ENCODE measurements at places on chromosomes 13 and 19.
A peak's percentile ranks its signal among the peaks of the same experiment; 100 is the strongest.

DNA sequence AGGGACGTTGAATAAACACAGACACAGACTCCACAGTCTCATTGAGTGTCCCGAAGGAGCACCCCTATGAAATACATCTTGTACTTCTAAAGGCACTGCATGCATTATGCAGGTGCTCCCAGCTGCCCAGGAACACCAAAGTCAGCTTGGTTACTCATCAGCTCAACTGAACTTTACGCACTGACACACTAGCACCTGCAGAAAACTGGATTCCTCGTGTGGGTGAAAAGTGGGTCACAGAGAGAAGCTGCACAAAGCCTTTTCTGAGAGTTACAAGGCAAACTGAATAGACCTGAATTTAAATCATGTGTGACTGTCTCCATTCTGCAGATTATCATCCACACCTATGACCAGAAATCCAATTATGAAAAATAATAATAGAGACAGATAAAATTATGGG, 527.5 kb upstream of the NBEA start:
- no peak for DNase-seq

DNA sequence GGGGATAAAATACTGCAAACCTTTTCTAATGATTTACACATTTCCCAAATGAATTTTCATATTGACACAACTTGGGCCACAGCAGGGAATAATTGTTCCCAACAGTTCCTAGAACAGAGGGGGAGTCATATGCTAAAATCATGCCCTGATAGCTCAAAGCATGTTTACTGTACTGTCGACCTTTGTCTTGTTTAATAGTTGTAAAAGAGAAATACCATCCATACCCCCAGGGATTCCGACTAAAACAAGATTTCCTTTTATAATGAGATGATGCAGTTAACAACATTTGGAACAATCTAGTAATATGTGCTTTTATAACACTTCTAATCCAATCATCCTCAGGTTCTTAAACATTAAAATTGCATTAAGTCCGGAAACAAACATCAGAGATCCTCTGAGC, 759.7 kb downstream of the OLFM4 start:
- no peak for DNase-seq

- DNase-seq = no peak
Observed at GRCh38 chr13:94169454-94170144, 309.9 kb downstream of the DCT start.

DNA sequence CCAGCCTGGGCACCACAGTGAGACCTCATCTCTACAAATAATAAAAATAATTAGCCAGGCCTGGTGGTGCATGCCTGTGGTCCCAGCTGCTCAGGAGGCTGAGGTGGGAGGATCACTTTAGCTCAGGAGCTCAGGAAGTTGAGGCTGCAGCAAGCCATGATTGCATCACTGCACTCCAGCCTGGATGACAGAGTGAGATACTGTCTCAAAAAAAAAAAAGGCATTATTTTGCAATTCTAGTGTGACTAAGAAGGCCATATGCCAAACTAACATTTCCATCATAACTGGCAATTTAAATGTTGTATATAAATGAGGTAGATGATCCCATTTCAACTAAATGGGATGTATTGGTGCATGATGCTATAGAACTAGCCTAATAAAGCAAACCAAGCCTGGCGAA, 632.8 kb upstream of the KLF12 start:
- no peak for DNase-seq

GRCh38 chr19:52034051-52034728, 6.0 kb upstream of the ZNF614 start:
- no peak for DNase-seq

- DNase-seq = no peak
Observed at GRCh38 chr13:46629811-46630413, 76.9 kb downstream of the LRCH1 start.

DNA sequence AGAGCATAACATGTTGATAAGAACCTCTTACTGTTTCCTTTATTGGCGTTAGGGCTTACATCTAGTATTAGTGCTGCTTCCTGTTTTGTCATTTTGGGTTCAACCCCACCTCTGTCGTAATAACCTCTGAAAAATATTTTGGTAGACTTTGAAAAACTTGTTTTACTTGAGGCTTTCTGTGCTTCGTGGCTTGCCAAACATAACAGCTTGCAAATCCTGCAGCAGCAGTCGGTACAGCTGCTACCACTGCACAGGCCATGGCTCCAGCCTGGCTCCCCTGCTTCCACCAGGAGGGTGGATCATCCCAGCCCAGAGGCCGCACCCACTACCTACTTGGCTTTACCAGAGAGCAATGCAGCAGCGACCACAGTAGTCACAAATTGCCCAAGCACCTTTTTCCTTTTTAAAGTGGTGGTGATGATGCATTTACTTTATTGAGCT, 11.8 kb upstream of the CEACAM4 start:
- no peak for DNase-seq

DNA sequence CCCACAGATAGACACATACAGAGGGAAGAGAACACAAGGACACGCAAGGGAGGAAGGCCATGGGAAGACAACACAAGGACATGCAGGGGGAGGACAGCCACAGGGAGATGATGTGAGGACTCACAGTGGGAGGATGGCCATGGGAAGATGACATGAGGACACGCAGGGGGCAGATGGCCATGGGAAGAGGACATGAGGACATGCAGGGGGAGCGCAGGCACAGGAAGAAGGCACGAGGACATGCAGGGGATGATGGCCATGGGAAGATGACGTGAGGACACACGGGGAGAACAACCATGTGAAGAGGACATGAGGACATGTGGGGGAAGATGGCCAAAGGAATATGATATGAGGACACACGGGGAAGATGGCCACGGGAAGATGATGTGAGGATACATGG, 84.7 kb downstream of the UQCRFS1 start:
- DNase-seq = no peak

GRCh38 chr13:50810998-50811397, 32.5 kb downstream of the DLEU7 start:
- DNase-seq = no peak

DNA sequence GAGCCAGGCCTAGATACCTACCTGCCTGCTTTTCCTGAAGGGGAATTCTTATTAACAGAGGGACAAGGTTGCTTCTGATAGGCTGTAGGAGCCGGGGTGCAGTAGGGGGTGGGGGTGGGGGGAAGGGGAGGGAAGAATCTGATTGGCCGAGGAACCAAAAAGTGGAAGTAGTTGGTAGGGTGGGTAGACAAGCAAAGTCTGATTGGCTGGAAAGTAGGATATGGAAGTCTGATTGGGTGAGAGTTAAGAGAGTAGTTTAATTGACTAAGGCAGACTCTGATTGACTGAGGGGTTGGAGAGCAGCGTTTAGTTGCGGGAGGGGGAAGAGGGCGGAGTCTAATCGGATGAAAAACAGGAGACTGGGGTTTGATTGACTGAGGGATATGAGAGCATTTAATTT, 9.4 kb upstream of the CYP4F22 start:
- DNase-seq = no peak

GRCh38 chr13:109494925-109495369, 291.4 kb downstream of the IRS2 start:
- no peak for DNase-seq

DNA sequence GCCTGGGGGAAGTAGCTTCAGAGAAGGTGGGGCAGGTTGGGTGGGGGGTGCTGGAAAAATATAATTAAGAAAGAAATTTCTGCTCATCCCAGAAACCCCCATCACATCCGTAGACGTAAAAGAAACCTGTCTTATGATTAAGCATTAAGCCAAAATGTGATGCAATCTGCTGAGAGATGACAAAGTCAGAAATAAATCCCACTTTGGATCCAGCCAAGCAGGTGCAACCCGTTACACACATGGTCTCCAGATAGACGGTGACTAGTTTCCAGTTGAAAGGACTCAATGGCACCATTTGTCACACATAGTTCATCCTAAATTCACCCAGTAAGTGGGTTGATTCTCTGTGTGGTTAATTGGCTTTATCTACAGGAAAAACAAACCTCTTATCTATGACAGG, 34.1 kb downstream of the PSG5 start:
- no peak for DNase-seq

DNA sequence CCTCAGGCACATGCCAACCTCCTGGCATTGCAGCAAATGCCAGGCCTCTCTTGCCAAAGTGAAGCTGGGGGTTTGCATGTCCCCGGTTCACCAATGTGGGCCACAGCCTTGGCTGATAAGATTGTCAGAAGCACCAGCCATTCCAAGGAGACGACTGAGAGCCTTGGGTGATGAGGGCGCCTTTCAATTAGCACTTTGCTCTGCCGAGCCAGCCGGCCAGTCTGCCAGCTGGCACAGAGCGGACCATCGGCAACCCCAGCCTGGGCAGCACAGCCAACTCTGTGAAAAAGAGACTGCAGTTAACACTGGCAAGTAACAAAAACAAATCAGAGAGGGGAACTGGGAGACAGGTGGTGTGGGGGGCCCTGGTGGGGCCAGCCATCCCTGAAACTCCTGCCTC, 67.3 kb downstream of the EFNB2 start:
- DNase-seq = no peak

DNA sequence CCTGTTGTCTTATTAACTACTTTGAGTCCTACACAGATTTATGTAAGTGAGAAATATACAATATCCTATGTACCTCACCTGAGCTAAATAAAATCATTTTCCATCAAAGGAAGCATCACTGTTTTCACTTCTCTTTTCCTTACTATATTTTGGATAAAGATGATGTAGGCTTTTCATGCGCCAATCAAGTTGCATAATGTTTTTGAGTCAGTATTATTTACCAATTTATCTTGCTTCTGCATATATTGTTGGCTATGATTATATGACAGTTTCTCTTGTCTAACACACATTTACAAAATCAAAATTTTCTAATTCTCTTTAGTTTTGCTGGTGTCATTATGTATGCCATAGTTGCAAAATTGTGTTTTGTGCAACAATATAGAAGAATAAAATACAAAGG, 67.9 kb upstream of the FRY start:
- no peak for DNase-seq

DNA sequence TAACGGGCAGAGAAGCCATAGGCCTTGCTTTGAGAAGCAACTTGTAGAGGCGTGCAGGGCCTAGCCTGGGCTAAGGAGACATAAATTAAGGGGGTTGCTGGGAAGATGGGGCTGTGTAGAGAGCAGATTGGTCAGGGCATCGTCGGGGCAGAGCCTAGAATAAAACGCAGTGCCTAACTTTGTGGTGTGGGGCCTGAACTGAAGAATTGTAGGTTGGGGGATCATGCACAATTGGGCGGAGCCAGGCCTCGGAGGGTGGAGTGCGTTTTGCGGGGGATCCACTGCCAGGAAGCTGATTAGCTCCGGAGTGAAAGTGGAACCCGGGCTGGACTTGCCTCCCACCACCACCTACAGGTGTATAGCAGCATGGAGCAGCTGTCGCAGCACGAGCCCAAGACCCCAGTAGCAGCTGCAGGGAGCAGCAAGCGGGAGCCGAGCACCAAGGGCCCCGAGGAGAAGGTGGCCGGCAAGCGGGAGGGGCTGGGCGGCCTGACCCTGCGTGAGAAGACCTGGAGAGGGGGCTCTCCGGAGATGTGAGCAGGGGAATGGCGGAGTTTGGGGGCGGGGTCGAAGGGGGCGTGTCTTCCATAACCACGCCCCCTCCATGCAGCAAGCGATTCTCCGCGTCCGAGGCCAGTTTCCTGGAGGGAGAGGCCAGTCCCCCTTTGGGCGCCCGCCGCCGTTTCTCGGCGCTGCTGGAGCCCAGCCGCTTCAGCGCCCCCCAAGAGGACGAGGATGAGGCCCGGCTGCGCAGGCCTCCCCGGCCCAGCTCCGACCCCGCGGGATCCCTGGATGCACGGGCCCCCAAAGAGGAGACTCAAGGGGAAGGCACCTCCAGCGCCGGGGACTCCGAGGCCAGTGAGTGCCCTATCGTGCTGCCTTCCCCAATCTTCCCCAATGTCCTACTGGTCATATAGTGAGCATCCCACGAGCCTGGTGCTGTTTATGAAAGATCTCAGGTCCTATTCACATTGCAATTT, 13.8 kb downstream of the DNASE2 start:
- peak; percentile 51 for DNase-seq

DNA sequence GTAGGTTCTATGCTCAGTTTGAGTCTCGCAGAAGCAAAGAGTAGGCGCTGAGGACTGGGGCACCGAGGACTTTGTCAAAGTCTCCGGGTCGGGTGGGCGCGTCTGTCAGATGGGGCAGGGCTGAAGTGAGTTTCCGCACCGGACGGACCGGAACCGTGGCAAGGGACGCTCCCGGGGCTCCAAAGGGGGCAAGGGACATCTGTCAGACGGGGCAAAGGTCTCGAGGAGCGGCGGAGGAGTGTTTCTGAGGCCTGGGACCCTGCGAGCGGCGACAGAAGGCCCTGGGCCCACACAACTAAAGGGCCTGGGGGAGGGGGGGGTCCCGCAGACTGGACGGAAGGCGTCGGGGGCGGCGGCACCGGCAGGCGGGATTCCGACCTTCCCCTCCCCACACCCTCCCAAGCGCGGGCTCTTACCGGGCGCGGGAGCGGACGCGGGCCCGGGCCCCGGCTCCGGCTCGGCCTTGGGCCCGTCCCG, 13.3 kb upstream of the AKAP8L start:
- DNase-seq = no peak

- DNase-seq = no peak
Observed at GRCh38 chr13:55245005-55245644, 1895.6 kb upstream of the PRR20A start.

DNA sequence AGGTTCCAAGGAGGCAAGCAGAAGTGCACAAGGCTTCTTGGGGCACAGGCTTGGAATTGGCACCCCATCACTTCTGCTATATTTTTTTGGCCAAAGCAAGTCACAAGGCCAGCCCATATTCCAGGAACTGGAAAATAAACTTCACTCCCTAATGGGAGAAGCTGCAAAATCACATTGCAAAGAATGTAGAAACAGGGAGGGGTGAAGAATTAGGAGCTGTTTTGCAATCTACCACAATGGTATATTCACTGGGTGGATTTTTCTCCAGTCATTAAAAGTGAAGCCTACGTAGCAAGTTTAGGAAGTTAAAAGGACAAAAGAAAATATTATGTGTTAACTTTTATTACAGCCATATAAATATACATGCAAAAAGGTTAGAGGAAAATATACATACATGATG, 464.8 kb downstream of the COG6 start:
- DNase-seq = no peak

DNA sequence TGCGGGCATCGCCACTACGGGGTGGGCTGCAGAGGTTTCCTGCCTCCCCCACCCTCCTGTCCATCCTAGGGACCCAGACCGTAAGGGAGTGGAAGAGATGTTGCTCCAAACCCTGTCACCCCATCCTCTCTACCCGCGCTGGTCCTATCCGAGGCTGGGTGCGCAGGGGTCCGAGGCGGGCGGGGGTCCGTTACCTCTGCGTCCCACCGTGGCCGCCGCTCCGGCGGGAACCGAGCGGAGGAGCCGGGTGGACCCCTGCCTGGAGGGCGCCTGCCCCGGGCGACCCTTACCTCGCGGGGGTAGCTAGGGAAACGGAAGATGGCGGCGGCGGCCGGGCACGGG, at the start of gene DGKH:
Gene DGKH (plus strand): TSS at position 307 of the 342 bp plus-strand sequence. CDS start 126 bp downstream, outside the sequence.
- DNase-seq = no peak

DNA sequence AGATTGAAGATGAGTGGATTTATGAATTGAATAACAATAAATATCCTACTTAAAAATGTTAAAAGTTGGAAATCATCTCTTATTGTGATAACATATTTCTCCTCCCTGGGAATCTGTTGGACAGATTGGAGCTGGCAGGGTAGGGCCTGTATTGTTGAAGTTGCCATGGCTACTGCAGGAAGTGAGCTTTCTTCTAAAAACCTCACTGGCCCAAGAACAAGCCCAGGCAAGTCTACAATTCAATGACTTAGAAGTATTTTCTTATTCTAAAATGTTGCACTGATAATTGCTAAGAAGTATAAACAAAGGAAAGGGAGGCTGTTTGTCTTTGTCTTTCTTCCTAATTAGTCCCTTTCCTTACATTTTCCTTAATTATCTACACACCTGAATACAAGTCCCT, 112.1 kb downstream of the DLEU7 start:
- DNase-seq = no peak

GRCh38 chr19:41599175-41599966, 23.4 kb downstream of the CEACAM21 start:
- no peak for DNase-seq

GRCh38 chr13:99442273-99442895, 58.9 kb upstream of the TM9SF2 start:
- DNase-seq = no peak
